ENCODE measurements at places on chromosomes 16 and 17.

- peak; percentile 45 for DNase-seq
These were observed 662 bp upstream of the TUBB3 start for GRCh38 chr16:89922477-89922883.

DNA sequence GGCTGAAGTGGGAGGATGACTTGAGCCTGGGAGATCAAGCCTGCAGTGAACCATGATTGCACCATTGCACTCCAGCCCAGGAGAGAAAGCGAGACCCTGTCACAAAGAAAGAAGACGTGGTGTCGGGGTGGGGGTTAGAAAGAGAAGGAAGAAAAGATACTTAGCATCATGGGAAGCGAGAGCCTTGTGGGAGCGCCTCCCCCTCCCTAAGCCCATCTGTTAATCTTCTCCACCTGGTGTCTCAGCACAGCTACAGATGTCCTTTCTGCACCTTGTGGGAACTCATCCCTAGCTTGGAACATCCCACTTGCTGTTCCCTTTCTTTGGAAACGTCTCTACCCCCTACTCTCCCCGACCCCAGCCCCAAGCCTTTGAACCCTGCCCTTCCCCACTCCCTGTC lies 6.0 kb downstream of the ZNF688 start:
- DNase-seq, result no peak

DNA sequence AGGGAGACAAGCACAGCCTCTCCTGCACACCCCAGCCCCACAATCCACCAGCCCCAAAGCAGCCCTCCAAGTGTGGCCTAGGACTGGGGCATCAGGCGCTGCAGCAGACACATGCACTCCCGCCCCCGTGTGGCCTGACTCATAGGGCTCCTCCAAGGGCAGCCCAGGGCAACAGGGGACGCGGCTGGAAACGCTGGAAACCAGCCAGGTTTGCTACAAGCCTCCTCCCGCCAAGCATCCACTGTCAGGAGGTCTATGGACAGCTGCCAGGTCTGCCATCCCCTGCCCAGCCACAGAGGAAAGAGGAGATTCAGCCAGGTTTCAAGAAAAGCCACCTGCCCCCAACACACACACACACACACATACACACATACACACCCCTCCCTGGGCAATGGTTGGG lies 25.8 kb downstream of the SRCIN1 start:
- peak; percentile 39 for DNase-seq

- no peak for DNase-seq
These were observed 51.5 kb downstream of the CHCT1 start for GRCh38 chr17:60473788-60474187.

- no peak for DNase-seq
These were observed 7.3 kb downstream of the SYCE1L start for GRCh38 chr16:77206533-77206932.

GRCh38 chr17:40454613-40454995 lies 11.4 kb downstream of the IGFBP4 start:
- no peak for DNase-seq

GRCh38 chr17:59752446-59752845 lies 45.0 kb downstream of the VMP1 start:
- DNase-seq, result no peak

DNA sequence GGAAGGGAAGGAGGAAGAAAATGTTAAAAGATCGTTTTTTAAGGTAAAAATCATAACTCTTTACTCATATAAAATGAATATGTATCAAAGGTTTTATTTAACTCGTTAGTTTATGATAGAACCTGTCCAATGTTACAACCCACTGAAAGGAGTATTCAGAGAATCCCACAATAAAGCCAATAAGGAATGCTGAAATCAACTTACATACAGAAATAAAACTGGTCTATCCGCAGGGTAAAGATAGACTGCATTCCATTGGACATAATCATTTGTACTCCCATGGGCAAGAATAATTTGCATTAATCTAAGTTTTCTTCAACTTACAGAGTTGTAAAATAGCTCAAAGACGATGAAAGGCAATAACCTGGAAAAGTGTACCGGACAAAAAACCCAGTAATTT lies 17.9 kb upstream of the BEAN1 start:
- no peak for DNase-seq

GRCh38 chr17:31623990-31624389 lies 232.5 kb downstream of the RAB11FIP4 start:
- DNase-seq, result no peak

GRCh38 chr16:50198802-50199403 lies 45.8 kb downstream of the TENT4B start:
- DNase-seq, result no peak

- peak; percentile 71 for DNase-seq
These were observed 130.6 kb downstream of the MGAT5B start for GRCh38 chr17:76998839-76999238.

DNA sequence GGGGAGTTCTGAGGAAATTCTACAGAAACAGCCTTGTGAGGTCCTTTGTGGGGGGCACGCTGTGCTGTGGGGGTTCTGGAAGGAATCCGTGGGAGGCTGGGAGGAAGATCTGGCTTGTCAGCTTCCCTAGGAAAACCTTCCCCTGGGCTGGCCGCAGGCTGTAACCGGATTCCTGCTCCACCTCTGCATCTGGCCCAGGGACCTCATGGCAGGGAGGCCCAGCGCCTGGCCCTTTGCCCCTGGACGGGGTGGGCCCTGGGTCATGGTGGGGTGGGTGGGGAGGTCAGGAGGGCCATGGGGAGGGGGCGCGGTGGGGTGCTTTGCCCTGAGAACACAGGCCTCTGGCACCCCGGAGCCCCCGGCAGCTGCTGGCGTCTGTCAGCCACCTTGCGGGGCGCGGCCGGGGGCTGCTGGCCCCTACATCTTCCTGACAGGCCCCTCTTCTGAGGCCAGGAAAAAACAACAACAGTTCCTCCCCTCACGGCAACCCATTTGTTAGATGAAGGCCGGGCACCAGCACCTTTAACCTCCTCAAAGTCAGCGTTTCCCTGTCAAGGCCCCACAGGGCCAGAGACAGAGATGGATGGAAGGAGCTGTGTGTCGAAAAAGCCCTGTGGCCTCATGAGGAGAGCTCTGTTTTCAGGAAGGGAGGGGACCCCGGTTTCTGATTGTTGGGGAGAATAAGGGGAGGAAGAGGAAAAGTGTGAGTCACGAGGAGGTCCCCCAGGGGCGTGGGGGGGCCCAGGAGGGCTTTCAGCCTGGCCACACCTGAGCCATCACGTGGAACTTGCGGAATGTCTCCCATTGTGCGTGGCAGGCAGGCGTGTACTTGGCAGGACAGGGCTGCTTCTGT lies 3.6 kb upstream of the MEOX1 start:
- no peak for DNase-seq

GRCh38 chr16:89994389-89994720 lies 24.9 kb downstream of the DBNDD1 start:
- DNase-seq, result no peak

DNA sequence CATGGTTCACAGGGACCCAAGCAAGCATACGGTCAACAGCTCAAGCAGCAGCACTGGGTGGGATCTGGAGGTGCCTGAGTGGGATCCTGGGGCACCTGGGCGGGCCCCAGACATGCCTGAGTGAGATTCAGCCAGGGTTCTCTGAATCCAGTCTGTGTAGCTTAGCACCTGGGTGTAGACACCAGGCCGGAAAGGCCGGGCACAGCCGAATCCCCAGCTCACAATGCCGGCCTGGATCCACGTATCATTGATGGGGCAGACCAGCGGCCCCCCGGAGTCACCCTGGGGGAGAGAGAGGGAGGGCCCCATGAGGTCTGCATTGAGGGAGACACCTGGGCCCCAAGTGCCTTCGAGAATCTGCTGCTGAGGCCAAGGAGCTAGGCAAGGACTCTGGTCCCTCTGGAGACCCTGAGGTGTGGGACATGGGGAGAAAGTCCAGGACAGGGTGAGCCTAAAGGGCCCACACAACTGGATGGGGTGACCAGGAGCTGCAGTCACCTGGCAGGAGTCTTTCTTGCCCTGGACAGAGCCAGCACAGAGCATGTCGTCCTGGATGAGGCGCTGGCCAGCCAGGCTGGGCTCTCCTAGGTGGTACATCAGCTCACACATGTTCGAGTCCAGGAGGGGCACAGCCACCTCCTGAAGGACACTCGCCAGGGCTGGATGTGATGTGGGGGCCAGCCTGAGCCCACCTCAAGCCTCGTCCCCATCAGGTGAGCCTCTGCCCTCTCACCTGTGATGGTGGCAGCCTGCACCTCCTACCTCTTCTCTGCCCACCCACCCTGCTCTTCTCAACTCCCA lies 9.7 kb downstream of the ZG16B start:
- no peak for DNase-seq

GRCh38 chr16:72856797-72857196 lies 191.1 kb downstream of the ZFHX3 start:
- DNase-seq, result peak; percentile 56

- no peak for DNase-seq
These were observed 9.1 kb downstream of the ASIC2 start for GRCh38 chr17:33284022-33284421.

DNA sequence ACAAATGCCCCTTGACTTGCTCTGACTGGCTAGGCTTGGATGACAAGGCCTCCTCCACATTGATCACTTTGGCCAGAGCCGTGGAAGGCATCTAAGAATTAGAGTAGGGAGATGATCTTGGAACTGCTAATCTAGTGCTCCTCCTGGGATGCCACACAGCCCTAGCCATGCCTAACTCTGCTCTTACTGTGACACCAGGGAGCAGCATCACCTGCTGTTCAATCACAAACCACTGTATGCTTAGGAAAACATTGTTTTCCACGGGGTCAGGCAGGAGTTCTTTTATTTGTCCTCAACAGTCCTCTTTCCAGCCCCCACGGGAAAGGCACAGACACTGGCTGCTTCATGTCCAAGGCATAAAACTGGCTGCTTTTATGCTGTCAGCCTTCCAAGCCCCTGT lies 46.3 kb downstream of the C16orf78 start:
- no peak for DNase-seq

- DNase-seq, result peak; percentile 29
These were observed 676 bp upstream of the KRT13 start for GRCh38 chr17:41505809-41506767.

DNA sequence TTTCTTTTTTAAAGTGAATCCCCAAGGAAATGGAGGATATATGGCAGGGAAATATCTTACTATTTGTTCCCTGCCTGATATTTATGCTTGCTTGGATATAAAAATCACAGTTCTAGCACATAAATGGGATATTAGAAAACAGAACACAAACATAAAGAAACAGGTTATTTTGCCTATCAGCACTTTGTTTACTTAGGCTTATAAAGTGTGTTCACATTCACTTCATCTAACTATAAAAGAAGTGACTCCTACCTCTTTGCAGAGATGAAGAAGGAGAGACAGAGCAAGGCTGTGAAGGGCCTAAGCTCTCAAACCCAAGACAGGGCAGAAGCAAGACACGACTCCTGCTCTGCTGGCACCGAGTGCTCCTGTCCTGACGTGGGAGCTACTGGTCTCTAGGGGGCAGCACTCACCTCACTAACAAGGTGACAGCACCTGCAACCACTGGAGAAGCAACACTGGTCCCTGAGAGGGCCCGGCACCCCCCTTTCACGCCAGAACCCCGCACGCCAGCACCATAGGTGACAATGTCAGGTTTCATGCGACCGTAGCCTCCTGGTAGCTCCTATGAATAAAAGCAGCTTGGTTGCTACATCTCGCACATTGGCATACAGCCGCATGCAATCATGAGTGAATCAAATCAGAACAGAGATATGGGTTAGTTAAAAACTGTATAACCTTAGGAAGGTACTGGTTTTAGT lies 32.0 kb downstream of the MBTPS1 start:
- DNase-seq, result peak; percentile 86

- DNase-seq, result peak; percentile 80
These were observed at the start of gene DHRS11 for GRCh38 chr17:36591434-36592315. Gene DHRS11, plus strand, starts transcription at chr17:36591879. Its CDS starts 131 bp downstream, at chr17:36592010.

GRCh38 chr16:54284319-54284930 lies 2.2 kb downstream of the IRX3 start:
- no peak for DNase-seq

- DNase-seq, result no peak
These were observed 526 bp downstream of the KIAA0513 start for GRCh38 chr16:85027958-85028684.

DNA sequence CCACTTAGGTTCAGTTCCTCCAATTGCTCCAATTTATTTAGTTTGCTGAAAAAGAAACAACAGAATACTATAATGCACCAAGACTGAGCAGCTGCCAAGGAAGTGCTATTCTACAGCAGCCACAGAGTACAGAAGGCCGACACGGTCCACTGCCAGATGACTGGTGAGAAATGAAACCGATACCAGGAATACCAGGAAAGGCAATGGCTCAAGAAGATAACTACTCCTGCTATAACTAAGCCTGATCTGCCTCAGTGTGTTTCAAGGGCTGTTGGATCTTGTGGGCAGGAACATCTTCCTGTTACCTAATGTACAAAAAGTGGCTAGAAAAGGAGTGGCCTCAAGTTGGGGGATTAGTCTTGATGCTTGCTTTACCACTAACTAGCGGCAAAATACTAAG lies 32.8 kb downstream of the MARVELD3 start:
- DNase-seq, result no peak

DNA sequence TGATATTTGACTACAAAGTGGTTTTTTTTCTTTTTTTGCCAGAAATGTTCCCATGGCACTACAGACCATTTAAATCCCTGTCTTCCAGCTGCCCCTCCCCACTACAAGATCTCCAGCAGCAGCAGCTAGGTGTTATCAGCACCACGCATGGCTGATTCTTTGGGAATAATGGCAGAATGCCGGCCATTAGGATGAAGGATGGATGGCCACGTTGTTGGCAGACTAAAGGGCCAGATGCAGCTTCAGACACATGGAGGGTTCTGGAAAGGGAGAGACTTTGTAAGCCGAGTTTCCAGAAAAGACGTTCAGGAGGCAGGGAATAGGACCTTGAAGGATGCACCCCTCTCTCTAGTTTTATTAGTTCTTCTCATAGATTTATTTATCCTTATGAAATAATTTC lies 10.3 kb upstream of the MED9 start:
- DNase-seq, result no peak

DNA sequence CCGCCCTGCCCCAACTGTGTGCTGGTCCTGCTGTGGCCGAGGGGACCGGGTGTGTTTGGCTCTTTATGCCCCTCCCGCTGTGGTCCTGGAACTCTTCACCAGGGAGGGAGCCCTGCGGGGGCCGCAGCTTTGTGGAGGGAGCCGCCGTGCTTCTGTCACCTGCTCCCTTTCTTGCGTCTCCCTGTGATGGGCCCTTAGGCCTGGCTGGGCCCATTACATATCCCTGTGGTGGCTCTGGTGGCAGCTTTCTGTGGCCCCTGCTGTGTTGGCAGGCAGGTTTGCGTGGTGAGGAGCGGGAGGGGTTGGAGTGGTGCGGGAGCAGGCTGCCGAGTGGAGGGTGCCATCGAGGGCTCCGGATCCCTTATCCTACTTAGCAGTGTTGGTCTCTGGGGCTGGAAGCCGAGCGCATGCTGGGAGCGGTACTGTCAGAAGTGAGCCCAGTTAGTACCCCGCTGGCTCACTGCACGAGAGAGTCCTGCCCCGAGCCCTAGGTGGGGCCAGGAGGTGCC lies 60.4 kb downstream of the PDPK1 start:
- no peak for DNase-seq

- no peak for DNase-seq
These were observed 21.5 kb downstream of the MYO18A start for GRCh38 chr17:29158488-29159275.

- DNase-seq, result no peak
These were observed 477 bp upstream of the CLDN9 start for GRCh38 chr16:3012246-3012645.

Measured in NAMALWA (cell line).